ENCODE measurements at places on chromosomes 1 and 21. TPM values are rescaled to one million over a fixed set of nuclear protein-coding genes. Genes with fewer than 3 reads are reported as not detected.

ILDR2 gene
- total RNA-seq: not detected

FCRL5 gene
- total RNA-seq: 0.48 TPM

AZIN2 gene
- 1.2 TPM for total RNA-seq

LRRC38 gene
- not detected for total RNA-seq

LEMD1 gene
- 1.8 TPM for total RNA-seq

NBPF10 gene
- total RNA-seq: not detected

OR2T35 gene
- not detected for total RNA-seq

PADI3 gene
- total RNA-seq: not detected

CSF3R gene
- 4.9 TPM for total RNA-seq

CFHR2 gene
- total RNA-seq: not detected

TENT5C gene
- 22.1 TPM for total RNA-seq

LZIC gene
- 66.9 TPM for total RNA-seq

PALMD gene
- total RNA-seq: 40.8 TPM

NUP210L gene
- not detected for total RNA-seq

SNRPE gene
- 105 TPM for total RNA-seq

NPPB gene
- total RNA-seq: not detected

KRTAP12-2 gene
- not detected for total RNA-seq

PTAFR gene
- total RNA-seq: under 0.01 TPM

SYTL1 gene
- 11.3 TPM for total RNA-seq

PLA2G4A gene
- 24.1 TPM for total RNA-seq

WDR64 gene
- total RNA-seq: 0.21 TPM

C1orf21 gene
- 22.5 TPM for total RNA-seq

CENPF gene
- 0.67 TPM for total RNA-seq

MRPS15 gene
- total RNA-seq: 33.5 TPM

FBLIM1 gene
- total RNA-seq: 96.9 TPM

GNG12 gene
- 118 TPM for total RNA-seq

C1orf226 gene
- total RNA-seq: 4.6 TPM

CDK18 gene
- total RNA-seq: 11.3 TPM

Measured in uterus (tissue), 4 donors.